Vagina (tissue), 2 donors: ENCODE measurements at places on chromosomes 12 and 14.

DNA sequence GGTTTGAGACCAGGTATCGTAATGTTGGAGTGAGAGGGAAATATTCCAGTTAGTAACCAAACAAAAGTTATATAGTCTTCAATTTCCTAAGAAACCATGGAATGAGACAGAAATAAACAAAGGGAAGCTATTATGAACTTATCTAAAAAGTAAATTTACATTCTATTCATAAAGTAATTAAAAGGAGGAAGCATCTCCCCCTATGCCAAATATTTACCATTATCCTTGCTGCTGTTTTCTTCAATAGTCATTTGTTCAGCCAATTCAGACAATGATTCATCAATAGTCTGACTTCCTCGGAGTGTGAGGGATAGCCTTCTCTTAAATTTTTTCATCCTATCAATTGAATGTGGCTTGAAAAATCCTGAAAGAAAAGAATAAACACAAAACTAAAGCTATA lies 65.7 kb downstream of the CDK17 start:
- no peak for DNase-seq

DNA sequence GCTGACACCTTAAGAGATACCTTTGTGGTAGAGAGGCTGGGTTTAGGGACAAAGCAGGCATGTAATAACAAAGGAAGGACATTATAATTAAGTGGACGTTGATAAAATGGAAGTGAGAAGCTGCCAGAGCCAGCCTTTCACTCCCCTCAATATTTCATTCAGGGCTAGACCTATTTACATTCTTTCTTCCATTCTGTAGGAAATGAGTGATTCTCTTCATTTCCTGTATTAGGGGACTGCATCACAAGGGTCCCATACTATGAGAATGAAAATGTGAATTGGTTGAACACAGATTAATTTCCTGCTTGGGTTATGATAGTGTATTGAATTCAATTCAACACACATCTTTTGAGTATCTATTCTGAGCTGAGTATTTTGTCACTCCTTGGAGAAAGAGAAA lies 143.0 kb downstream of the OTOGL start:
- DNase-seq = no peak

GRCh38 chr12:42617622-42618021 lies 28.1 kb upstream of the PRICKLE1 start:
- DNase-seq = no peak

- DNase-seq = no peak
Measured at GRCh38 chr12:117165342-117165741, 24.9 kb downstream of the FBXO21 start.

GRCh38 chr12:4325966-4326365 lies 5.0 kb downstream of the TIGAR start:
- DNase-seq = no peak

DNA sequence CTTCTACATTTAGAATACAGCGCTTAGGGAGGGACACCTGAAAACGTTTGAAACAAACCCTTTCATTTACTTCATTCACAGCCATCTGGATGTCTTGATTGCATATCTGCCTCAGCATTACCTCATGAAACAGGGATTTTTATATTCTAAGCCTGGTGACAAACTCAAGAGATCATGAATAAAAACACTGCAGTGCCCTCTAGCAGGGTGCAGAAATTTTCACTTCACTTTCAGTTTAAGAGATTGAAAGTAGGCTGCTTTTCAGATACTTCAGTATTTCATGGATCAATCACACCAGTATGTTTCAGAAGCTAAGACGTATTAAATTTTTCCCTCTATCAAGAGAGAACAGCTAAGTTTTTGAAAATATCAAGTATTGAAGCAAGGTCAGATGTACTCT lies 467.8 kb downstream of the MDGA2 start:
- no peak for DNase-seq

DNA sequence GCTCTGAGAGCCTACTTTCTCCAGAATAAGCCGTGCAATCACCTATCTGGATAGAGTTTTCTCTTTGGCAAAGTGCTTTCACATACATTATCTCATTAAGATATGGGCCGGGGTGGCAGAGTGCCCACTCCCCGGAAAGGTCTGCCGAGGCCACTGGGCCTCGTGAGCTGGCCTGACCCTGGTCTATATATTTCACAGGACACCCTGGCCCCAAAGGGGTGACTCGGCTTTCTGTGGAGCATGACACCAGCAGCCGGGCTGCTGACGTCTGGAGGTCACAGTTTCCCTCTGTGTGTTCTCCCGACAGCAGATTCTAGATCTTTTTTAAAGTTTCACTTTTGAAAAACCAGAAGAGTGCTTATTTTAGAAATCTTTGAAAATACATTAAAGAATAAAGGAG lies 27.9 kb upstream of the ATP2A2 start:
- no peak for DNase-seq

DNA sequence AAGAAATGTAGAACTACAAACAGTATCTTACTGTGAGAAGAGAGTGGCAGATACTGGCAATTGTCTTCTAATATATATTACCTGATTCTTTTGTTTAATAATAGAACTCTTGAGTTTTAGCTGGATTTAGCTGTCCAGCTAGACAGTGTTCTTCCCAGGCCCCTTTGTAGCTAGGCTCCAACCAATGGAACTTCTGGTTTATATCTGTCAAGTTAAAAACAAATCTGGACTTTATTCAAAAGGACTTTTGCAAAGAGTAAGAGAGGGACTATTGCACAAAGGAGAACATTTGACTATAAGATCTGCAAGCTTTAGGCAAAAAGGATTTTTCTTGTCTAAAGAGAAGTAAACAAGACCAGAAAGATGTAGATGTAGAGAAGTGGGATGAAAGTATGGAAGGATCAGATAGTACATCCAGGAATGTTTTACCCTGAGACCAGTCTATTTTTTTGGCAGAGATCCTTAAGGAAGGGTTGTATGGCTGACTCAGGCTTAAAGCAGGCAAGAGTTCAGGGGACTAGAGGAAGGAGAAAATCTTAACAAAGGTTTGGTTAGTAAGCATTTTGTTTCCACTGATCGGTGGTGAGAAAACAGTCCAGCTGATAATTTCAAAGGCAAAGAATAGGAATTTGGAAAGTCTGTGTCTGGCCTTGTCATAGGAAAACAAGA lies 111.1 kb upstream of the PLEKHA5 start:
- DNase-seq = no peak

- no peak for DNase-seq
Measured at GRCh38 chr12:15323480-15323879, 1.2 kb downstream of the PTPRO start.
